ENCODE measurements at places on chromosomes 1 and 21.

DNA sequence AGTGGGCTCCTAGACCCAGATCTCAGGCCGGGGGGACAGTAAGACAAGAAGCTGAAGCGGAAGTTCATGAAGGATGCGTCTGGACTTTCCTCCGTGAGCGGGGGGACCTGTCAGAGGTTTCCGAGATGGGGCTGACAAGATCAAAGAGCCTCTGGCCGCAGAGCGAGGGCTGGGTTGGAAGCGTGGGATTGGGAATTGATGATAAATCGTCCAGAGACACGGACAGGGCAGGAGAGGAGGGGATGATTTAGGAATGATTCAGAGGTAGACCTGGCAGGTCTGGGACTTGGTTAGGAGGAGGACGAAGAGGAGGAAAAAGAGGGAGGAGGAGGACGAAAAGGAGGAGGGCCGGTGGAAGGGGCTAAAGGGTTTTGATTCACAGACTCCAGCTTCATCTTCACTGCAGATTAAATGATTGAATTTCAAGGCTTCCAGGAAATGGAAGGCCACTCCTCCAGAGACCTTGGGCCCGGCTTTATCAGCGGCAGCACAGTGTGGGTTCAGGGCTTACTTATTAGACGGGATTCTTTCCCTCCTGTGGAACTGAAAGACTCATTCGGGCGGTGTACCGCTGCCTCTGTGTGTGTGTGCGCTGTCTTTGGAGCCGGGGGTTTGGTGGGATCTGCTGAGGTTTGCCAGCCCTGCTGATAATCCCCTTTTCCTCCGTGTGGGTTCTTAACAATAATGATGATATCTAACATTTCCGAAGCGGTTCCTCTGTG, 85.7 kb upstream of the SLC45A1 start:
- DNase-seq, result no peak

- DNase-seq, result no peak
Observed at GRCh38 chr1:79190074-79190473, 183.5 kb upstream of the ADGRL4 start.

DNA sequence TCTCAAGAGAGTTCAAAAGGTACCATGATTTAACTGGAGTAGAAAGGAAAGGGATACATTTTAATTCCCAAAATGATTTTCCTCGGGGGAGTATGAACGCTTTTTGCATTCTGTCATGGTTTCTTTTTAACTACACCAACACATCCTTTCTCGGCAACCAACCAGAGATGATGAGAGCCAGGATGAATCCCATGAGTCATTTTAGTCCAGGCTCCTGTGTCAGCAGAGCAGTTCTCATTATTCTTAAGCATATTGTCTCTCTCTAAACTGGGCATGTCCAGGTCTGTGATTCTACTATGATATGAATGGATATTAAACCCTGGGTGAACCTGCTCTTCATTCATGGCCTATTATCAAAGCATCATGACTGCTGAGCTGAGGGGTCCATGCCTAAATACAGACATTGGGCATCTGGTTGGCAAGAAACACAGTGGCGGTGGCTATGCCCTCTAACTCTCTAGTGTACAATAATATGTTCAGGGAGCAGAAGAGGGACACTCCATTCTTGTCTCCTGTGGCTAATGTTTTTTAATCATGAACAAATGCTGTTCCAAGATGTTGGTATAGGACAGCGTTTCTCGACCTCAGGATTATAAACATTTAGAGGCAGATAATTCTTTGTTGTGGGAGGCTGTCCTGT, 124.3 kb upstream of the ESRRG start:
- no peak for DNase-seq

- DNase-seq, result no peak
Observed at GRCh38 chr1:217437376-217437775, 193.5 kb downstream of the GPATCH2 start.

DNA sequence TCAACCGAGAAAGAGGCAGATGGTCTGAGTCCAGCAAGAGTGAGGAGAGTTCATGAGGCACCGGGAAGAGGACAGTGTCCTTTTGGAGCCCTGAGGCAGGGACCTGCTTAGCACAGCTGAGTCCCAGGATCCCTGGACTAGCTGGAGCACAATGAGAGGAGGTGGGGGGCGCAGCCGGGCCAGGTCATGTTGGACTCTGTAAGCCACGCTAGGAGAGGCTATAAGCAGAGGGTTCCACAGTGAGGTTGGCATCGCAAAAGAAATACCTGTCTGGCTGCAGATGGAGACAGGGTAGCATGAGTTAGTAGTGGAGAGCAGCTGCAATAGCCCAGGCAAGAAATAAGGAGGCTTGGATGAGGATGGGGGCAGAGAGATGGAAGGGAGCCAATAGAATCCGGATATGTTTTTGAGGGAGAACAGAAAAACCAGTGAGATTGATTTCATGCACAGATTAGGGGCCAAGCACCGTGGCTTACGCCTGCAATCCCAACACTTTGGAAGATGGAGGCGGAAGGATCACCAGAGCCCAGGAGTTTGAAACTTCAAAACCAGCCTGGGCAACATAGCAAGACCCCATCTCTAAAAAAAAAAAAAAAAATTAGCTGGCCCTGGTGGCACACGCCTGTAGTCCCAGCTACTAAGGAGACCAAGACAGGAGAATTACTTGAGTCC, 98.2 kb downstream of the DHRS3 start:
- DNase-seq, result no peak

GRCh38 chr1:220689666-220690065, 497 bp upstream of the C1orf115 start:
- DNase-seq, result no peak

- no peak for DNase-seq
Observed at GRCh38 chr21:39869141-39869818, 2.0 kb downstream of the PCP4 start.

DNA sequence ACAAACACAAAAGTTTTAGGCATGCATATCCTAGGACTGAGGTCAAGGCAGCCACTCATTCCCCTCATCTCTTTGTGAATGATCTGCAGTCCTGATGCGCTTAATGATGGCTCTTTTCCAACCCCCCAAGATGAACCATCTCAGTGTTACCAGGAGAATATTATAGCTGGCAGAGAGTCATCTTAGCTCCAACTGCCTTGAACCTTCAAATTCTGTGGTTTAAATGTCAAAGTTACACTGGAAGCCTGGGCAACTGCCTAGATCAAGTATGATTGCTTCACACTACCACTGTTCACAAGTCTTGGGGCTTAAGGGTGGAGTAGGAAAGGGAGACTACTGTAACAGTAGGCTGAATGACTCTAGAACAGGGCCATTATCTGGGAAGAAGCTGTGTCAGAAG, 8.0 kb upstream of the MYBPHL start:
- no peak for DNase-seq

DNA sequence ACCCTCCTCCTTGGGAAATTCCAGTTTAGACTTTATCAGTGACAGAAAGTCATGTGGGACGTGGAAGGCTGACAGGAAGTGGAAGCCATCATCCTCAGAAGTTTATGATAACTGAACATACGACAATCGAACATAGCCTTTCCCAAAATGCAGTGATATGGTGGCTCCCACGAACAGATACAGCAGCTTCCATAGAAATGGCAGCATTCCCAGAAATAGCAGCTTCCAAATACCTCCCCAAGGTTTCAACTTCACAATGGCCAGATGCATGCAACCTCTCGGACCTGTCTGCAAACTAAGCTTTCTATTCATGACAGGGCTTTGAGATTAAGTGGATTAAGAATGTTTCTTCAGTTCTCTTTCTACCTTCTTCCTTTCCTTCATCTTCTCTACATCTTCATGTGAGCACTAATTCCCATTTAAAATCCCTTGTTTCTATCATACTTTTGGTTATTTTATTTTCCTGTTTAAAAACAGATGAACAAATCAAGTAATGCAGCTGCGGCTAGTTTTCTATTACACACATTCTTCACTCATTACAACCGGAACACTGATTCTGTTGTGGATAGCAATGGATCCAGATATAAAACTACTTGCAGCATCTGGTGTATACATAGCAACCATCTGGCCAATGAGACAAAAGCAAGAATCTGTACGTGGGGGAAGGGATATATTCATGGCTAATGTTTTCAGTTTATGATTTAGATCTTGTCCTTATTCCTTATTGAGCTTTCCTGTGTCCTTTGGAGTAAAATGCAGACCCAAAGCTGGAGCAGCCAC, 304.8 kb downstream of the BRINP3 start:
- no peak for DNase-seq

Measured in activated naive CD4-positive, alpha-beta T cell treated with anti-CD3 and anti-CD28 coated beads, Interleukin-2, amount 50 U/mL, for 16 hours (primary cell).